ENCODE measurements at places on chromosomes 6 and 20.

- DNase-seq: no peak
Observed at GRCh38 chr20:61313396-61313795, 61.3 kb downstream of the CDH4 start.

DNA sequence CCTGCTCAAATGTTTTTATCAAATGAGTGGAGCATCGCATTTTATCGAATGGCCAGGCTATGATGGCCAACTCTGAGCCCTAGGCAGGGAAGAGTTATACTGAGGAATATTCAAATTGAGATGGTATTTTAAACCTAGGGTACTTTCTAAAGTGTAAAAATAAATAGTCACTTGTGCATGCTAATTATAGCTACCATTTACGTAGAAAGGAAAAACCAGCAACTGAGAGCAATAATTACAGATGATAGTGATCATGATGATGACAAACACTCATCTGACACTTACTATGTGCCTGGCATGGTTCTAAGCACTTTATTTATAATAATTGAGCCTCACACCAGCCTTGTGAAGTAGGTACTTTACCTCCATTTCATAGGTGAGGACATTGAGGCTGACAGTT is 455.7 kb downstream of the CD83 start:
- DNase-seq: no peak

DNA sequence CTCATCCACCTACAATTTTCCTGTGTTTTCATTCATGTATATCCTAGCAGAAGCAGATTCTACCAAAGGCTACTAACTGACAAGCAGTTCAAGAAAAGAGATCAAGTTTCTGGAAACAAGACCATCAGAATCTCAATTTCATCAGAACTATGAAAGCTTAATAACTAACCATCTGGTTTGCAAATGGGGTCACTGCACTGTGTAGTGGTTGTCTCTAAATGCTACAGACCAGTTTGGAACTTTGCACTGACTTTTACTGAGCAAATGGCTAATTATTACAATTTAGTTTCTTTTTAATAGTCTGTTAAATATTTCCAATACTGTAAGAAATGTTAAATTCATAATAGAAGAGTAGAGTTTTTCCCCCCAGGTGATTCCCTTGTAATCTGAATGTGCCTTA is 64.5 kb downstream of the REPS1 start:
- no peak for DNase-seq

DNA sequence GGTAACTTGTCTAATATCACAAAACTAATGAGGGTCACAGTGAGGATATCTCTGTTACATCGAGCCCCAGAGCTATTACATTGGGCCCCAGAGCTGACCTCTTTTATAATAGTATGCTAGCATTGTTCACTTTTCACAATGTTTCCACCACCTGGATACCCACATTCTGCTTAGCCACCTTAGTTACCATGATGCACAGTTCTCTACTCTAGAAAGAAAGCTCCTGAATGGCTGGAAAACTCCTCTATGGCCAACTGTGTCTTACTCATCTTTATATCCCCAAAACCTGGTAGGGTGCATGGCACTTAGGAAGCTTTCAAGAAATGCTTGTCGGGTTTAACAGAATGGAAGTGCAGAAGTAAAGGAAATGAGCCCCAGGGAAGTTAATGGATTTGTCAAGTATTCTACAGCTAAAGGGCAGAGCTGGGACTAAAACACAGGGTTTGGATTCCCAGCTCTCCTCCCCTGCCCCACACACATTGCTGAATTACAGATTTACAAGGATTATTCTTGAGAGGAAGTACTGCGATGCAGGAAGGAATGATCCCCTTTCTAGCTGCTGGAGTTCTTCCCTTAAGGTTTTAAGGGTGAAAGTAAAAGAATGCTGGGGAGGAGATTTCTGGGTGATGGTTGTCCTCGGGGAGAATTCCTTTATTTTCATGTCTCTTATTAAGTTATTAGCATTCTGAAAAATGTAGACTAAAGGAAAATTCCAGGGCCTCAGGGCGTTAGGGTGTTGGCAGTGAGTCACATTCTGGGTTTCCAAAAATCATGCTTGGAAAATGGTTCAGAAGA is 16.1 kb upstream of the HINT3 start:
- no peak for DNase-seq

DNA sequence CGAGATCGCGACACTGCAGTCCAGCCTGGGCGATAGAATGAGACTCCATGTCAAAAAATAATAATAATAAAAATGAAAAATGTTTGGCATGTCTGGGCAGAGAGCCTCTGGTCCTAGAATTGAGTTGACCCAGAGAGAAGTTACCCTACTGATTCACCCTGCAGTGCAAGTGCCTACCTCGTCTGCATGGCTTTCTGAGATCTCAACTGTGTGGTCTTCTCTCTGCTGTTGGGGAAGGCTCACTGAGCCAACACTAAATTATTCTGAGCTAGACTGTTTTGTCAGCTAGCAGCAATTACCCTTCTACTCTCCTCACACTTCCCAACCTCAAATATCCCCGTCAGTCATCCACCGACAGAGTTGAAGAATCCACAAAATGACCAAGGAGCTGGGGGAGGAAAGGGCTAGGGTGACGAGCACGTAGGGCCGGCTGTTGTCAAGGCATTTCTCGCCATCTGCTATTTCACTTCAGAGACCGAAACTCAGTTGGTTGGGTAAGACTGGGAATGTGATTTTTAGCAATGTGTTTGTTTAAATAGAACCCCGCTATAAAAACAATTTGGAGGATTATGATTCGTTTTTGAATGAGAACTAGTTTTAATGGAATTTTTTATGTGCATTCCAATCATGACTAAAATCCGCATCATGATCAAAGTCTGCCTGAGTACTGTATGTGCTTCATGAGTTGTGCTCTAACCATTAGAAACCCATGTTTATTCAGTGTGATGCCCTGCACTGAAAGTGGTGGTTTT is 9.4 kb downstream of the MAS1 start:
- DNase-seq: no peak

All from anterior cingulate cortex (tissue), 58 donors.